ENCODE measurements at places on chromosomes 1 and 21.

DNA sequence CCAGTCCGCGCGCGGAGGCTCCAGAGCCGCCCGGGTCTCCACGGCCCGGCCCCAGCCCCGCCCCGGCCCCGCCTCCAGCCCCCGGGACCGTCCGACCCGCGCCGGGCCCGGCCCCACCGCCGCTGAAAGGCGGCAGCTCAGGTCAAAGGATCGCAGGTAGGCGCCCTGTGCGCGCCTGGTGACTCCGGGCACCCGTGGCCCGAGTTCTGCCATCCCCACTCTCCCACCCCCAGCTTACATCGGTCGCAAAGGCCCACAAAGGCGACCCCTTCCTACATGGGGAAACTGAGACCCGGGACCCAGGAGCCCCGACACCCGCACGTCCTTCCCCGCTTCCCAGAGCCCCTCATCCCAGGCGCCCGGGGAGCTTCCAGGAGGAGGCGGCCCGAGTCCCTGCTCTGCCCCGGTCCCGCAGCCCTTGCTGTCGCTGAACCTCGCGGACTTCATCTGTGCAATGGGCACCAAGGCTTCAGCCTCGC is at the start of gene TMEM200B:
Gene TMEM200B (minus strand): TSS at position 17 of the 479 bp plus-strand sequence. CDS start 2,075 bp downstream, outside the sequence.
- DNase-seq = no peak

GRCh38 chr1:55064861-55065263 is 25.5 kb downstream of the PCSK9 start:
- DNase-seq = peak; percentile 28

DNA sequence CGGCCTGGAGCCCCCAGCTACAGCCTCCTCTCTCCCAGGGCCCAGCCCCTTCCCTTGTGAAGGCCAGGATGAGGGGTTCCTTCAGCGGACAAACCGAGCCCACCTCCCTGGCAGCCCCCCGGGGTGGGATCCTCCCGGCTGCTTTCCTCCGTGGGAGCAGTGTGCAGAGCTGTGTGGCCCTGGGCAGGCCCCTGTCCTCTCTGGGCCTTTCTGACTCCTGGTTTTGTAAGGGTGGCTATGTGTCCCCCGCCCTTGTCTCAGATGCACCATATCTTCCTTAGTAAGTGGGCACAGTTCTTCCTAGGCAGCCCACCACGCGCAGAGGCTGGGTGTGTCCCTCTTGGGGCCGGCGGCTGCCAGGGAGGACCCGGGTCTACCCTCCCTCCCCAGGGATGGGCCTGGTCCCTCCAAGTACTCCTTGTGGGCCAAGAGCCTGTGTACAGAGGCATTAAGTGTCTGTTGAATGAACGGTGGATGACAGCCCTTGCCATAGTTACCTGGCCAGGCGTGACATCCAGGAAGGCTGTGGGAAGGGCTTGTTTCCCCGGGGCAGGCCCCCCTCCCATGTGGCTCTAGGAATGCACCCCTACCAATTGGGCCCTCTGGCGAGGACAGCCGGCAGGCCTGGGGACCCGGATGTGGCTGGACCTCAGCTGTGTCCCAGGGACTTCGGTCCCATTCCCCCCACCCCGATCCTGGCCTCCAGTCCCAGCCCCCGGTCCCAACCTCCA is 3.8 kb downstream of the SMIM1 start:
- DNase-seq = no peak

GRCh38 chr1:167820684-167821355 is 93.1 kb downstream of the ADCY10 start:
- no peak for DNase-seq

DNA sequence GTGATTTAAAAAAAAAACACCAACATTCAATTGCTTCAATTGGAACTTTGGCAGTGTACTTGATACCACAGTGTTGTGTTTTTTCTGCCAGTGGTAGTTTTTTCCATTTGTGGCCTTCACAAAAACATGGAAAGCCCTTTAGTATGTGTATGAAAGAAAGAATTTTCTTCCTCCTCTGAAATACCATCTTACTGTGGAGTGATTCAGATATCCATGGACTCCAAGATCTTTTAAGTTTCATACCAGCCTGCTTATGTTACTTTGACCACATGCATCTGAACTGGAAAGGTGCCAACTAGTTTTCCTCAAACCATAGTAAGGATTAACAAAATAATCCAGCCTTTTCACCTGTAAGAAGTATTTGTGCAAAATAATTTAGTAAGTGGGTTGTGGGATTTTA is 3.4 kb downstream of the PPP2R5A start:
- DNase-seq = no peak

- no peak for DNase-seq
Observed at GRCh38 chr1:221429264-221429663, 312.6 kb downstream of the DUSP10 start.

Data from HTR-8/SVneo (cell line).